ENCODE measurements at places on chromosomes 1 and 21.
A peak's percentile ranks its signal among the peaks of the same experiment; 100 is the strongest.

DNA sequence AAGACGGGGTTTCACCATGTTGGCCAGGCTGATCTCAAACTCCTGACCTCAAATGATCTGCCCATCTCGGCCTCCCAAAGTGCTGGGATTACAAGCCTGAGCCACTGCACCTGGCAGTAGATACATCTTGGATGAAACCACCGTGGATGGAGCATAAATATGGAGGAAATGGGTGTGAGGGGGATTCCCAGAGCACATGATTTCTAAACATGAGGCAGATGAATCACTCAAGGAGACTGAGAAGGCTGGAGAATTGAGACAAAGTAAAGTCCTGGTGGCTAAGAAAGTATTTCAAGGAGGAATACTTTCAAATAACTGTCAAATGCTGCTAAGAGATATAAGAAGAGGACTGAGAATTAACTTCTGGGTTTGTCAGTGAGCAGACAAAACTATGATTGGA lies 5.4 kb upstream of the PGBD5 start:
- no peak for DNase-seq

GRCh38 chr1:18249631-18250030 lies 142.0 kb downstream of the IGSF21 start:
- no peak for DNase-seq

- peak; percentile 4 for DNase-seq
These were observed 1.6 kb downstream of the GSTM5 start for GRCh38 chr1:109713636-109714035.

DNA sequence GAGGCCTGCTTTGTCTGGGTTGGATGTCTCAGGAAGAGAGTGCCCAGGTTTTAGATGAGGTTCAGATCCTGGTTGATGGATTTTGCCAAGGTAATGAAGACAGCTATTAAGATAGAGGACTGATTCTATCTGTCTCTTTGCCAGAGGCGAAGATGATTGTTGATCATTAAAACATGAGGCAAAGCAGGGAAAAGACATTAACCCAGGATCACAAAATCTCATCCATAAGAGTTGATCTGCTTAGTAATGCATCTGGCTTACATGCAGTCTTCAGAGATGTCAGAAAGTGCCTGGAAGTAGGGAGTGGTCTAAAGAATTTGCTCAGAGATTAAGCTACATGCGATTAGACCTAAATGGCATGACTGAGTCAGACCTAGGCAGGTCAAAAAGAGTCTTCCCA lies 229.6 kb upstream of the PLD5 start:
- no peak for DNase-seq

GRCh38 chr1:6447016-6447817 lies 18.8 kb downstream of the TNFRSF25 start:
- peak; percentile 42 for DNase-seq

DNA sequence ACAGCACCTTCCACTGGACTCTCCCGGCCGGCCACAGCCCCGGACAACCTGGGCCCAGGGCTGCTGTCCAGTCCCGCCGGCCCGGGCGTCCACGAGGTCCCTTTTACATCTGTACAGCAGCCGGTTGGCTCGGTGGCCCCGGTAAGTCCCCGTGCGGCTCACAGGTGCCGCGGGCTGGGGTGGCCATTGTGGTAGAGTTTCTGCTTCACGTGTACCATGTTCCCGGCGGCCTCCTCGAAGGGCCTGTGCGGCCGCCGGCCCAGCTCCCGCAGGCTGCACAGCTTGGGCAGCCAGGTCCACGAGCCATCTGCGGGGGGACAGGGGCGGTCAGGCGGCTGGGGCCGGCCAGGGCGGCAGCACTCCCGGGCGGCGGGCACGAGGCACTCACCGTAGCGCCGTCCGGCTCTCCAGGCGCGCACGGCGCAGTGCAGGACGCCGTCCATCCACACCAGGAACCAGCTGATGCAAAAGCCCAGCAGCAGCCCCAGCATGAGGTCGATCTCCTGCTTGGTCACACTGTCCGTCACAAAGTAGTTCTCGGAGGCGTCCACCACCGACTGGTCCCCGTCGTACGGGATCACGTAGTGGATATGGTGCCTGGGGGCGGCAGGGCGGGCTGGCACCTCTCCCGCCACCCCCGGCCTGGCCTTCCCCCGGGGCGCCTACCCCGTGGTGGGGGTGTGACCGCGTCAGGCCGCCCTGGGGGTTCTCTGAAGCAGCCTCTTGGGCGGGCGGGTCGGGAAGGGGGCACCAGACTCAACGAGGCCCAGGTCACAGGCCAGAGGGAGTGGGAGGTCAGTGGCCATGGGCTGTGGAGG lies 5.0 kb downstream of the TMEM240 start:
- no peak for DNase-seq

DNA sequence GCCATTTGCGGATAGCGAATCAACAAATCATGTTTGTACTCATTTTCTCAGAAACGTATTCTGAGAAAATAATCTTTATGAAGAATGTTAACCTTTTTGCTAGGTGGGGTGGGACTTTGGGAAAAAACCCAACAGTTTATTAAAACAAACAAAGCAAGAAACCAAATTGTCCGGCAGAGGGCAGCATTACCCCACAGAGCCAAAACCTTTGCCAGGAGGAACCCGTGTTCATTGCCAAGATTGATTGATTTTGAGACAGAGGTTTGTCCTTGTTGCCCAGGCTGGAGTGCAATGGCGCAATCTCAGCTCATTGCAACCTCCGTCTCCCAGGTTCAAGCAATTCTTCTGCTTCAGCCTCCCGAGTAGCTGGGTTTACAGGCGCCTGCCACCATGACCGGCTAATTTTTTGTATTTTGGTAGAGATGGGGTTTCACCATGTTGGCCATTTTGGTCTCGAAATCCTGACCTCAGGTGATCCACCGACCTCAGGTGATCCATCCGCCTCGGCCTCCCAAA lies 70.8 kb upstream of the RHOU start:
- peak; percentile 76 for DNase-seq

All from CD4-positive, alpha-beta T cell (primary cell).